Fibroblast of pulmonary artery (primary cell): ENCODE measurements at places on chromosomes 16 and 17.
A peak's percentile ranks its signal among the peaks of the same experiment; 100 is the strongest.

DNA sequence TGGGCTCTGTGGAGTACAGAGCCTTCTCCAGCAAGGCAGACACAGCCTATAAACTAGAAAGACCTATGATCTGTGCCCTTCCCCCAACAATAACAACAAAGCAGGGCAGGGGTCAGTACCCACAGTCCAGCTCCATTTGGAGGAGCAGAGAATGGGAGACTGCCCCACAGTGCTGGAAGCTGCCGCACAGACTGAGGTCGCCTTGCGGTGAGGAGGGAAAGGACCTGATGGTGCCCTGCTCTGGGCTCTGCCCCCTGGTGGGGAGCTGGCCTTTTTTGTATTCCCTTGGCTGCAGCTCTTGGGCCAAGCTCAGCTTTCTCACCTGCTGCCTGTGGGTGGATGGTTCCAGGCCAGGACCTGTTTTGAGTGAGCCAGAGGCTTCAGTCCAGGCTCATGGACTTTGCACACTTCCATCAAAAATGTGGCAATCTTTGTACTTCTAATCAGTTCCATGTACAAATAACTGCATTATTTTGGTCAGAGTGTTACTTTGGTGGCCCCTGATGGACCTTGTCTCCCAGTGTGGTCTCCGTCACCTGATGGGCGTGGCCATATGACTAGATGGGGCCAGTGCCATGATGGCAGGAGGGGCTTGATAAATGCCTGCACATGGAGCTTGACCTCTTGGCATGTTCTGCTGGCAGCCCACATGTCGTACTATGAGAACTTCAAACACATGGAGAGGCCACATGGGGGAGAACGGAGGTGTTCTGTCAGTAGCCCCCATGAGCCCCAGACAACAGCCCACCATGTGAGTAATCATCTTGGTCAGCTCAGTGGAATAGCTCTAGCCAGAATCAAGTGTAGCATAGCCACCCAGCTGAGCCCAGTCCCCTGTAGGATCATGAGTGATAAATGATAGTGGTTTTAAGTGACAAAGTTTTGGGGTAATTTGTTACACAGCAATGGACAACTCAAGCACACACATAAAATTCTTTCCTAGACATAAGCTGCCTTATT lies 24.2 kb downstream of the B9D1 start:
- DNase-seq = peak; percentile 59

DNA sequence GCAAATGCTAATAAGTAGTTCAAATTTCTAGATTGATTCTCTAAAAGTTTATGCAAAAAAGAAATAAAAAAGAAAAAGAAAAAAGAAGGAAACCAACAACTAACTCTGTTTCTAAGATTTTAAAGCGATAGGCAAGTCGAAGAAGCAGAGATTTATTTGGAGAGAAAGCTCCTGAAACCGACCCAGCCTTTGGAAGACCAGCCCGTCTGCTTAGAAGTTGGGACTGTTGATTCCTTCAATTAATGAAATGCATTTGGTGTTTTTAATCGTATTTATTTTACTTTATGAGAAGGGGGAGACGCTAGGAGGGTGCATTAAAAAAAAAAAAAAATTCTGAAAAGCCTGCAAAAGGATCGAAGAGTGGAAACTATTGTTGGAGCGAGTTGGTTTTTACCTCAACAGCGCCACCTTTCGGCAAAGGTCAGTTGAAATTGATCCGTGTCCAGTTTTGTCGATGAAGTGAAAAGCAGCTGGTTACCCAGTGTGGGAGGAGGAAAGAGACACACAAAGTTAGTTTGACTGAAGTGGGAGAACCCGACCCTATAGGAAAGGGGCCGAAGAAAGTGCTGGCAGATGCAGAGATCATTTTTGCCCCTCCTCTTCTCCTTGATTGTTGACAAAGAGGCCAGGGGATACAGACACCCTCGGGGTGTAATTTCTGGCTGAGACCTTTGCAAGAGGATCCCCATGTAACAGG lies 1.5 kb upstream of the MAF start:
- peak; percentile 78 for DNase-seq

GRCh38 chr17:74280093-74280513 lies 6.1 kb downstream of the DNAI2 start:
- DNase-seq = no peak

DNA sequence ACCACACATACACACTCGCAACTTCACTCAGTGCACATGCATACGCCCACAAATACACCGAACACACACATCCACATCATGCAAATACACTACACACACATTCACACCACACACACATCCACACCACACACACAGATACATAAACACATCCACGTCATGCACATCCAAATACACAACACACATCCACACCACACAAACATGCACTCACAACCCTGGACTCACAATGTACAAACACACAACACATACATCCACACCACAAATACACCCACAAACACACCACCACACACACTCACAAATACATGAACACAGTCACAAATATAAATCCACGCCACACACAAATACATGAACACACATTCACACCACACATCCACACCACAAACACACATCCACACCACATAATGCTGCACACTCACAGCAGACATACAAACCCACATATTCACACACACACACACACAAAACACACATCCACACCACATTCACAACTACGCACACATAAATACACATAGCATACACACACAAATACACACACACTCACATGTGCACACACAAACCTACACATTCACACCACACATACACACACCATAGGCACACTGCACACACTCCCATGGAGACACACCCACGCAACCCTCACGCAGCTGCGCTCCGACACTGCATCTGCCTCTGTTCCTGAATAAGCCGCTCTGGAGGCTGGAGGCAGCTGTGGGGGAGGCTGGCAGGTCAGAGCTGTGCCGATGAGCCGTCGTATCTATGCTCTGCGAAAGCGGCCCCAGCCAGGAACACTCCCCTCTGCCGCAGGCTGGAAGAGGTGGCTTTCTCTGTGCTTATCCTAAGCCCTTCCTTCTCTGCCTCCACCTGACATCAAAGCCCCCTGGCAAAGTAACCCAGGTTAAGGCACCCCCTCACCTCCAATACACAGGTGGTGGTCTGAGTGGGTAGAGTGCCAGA lies 141.8 kb downstream of the GRIN2A start:
- no peak for DNase-seq

GRCh38 chr17:44281570-44281969 lies 13.6 kb upstream of the SLC4A1 start:
- DNase-seq = no peak

- no peak for DNase-seq
These were observed 34.2 kb downstream of the PIEZO1 start for GRCh38 chr16:88750854-88751253.

DNA sequence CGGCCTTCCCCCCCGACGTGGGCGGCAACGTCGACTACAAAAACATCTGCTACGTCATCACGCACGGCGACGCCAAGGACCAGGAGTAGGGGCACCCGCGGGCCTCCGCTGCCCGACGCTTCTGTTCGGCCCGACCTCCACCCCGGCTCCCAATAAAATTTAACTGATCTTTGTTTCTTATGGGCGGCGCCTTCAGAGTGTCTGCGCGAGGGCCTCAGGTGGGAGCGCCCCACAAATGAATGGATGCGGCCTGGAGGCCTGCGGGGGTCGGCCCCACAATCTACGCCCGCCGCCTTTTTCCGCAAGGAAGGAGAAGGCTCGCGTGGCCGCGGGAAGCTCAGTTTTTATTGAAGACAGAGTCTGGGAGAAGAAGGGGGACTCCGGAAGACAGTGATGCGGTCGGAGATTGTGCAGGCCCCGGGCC lies 3.2 kb downstream of the MYL11 start:
- DNase-seq = peak; percentile 93

- peak; percentile 79 for DNase-seq
These were observed 317.2 kb upstream of the KCNJ16 start for GRCh38 chr17:69757688-69758430.

DNA sequence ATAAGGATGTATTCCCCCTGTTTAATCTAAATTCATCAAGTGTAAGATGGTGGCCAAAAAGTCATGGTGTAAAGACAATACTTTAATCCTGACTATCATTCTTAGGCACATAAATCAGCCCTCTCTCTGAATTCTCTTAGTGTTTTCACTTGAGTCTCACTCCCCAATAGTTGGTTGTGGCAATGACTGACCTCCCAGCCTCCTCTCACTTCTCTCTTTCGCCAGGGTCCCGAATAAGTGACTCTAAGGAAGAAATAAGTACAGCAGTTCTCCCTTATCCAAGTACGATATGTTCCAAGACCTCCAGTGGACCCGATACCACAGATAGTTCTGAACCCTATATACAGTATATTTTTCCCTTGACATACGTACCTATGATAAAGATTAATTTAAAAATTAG lies 335.3 kb downstream of the MAF start:
- DNase-seq = no peak

DNA sequence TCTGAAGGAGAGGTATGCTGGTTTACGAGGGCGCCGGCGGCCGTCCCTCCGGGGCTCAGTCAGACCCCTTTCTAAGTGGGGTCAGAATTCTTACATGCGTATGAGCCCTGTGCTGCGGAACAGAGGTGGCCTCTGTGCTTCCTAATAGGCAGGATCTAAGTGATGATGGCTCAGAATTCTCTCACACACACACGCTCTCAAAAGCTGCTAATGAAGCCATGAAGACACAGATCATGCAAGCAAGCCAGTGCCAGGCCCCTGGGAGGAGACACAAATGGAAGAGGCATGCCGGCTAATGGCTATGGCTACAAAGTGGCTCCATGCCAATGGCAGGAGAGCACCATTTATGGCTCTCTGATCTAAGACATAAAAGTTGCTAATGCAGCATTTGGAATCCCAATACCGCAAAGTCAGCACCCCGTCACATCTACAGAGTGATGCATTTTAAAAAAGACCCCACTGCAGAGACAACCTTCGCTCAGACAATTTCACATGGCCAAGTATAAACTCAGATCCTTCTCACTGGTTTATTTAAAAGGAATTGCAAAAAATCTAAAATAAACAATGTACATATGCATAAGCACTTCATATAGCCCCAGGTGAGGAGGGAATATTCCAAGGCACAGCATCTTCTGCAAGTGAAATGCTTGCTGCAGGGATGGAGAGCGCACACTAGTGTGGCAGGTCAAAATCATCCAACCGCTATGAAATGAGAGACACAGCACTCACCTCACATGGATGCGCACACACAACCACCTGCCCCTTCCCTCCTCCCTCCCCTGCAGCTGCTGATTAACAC lies 24.5 kb downstream of the NPLOC4 start:
- no peak for DNase-seq

GRCh38 chr16:6932871-6933385 lies 399.7 kb upstream of the RBFOX1 start:
- no peak for DNase-seq

- DNase-seq = no peak
These were observed 66.9 kb upstream of the ATF7IP2 start for GRCh38 chr16:10318798-10319500.

DNA sequence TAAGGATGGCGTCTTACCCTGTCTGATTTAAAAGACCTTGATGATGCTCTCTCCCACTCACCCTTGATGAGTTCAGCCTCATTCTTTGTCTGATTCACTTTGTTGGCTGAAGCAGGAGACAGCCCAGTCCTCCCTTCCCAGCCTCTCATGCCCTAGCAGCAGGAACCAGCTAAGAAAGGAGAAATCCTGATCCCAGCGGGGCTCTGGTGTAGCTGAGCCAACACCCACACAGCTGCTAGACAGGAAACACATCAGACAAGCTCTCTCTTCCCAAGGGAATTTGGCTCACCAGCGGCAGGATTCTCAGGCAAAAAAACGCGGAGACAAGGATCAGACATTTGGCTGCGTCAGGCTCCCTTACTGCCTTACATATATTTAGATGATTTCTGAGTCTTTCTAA lies 211.5 kb downstream of the CDH11 start:
- peak; percentile 95 for DNase-seq

DNA sequence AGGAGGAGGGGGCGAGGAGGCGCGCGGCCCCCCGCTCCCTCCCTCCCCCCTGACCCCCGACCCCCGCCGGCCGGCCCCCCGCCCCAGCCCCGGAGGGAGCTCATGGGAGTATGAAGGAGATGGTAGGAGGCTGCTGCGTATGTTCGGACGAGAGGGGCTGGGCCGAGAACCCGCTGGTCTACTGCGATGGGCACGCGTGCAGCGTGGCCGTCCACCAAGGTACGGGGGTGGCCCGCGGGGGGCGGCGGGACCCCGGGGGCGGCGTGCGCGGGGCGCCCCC lies 390 bp downstream of the MLLT6 start:
- DNase-seq = no peak

- no peak for DNase-seq
These were observed 41.1 kb upstream of the MMD start for GRCh38 chr17:55462711-55463110.

DNA sequence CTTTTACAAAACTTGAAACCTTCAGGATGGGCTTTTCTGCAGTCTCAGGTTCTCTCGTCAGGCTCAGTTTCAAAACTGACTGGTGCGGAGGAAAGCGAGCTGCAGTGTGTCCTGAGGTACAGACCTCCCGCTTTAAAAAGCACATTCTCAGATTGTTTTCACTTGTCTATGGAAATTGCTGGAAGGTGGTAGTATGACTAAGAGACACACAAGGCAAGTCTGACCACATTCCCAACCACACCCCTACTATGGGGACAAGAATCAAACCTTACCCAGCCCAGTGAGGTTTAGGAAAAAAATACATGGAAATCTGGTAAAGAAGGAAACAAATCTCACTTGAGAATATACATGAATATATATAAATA lies 18.2 kb downstream of the SRP68 start:
- peak; percentile 19 for DNase-seq

DNA sequence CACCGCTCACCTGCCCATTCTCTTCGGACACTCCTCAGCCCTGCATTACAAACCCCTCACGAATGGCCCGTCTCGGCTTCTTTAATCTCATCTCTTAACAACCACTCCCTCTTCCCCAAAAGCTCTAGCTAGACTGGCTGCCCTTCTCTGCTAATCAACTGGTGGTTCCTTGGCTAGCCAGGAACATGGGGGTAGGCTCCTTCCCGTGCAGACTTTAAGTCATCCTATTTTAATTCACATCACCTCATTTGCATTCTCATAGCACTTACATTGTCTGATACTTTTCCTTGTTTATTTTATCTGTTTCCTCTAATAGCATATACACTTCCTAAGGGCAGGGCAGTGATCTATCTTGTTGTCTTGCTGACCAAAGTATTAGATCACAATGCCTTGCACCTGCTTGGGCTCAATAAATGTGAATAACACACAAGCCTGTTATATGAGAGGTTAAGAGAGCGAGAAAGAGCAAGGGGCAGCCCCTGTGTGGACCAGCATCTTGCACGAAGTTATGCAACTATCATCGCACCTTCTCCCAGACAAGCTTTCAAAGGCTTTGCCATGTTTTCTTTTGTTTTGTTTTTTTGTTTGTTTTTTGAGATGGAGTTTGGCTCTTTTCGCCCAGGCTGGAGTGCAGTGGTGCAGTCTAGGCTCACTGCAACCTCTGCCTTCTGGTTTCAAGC lies 9.8 kb downstream of the TP53 start:
- no peak for DNase-seq

- DNase-seq = no peak
These were observed 36.4 kb downstream of the SLC7A5 start for GRCh38 chr16:87832741-87833502.

DNA sequence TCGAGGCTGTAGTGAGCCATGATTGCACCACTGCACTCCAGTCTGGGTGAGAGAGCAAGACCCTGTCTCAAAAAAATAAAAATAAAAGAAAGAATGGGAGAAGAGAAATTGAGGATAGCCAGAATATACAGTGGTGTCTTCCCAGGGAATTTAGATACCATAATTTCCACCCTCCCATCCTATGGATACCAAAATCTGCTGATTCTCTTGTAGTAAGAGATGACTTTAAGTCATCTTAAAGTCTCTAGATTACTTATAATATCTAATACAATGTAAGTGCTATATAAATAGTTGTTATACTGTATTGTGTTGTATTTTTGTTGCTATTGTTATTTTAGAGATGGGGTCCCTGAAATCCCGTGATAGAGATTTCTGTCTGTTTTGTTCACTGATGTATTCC lies 1.5 kb upstream of the ERAL1 start:
- no peak for DNase-seq

- DNase-seq = no peak
These were observed 27.1 kb downstream of the LIMD2 start for GRCh38 chr17:63672856-63673255.
